ENCODE measurements at places on chromosomes 16 and 17.

DNA sequence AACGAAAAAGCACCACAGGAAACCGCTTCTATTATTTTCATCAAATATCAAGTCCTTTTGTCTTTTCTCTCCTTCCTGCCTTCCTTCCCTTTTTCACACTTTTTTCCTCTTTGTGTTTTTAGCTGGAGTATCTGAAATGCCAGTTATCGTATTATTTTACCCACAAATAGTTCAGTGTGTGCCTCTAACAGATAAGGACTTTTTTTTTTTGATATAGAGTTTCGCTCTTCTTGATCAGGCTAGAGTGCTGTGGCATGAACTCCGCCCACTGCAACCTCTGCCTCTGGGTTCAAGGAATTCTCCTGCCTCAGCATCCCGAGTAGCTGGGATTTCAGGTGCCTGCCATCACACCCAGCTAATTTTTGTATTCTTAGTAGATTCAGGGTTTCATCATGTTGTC, 10.7 kb downstream of the DNAAF1 start:
- DNase-seq, result no peak

DNA sequence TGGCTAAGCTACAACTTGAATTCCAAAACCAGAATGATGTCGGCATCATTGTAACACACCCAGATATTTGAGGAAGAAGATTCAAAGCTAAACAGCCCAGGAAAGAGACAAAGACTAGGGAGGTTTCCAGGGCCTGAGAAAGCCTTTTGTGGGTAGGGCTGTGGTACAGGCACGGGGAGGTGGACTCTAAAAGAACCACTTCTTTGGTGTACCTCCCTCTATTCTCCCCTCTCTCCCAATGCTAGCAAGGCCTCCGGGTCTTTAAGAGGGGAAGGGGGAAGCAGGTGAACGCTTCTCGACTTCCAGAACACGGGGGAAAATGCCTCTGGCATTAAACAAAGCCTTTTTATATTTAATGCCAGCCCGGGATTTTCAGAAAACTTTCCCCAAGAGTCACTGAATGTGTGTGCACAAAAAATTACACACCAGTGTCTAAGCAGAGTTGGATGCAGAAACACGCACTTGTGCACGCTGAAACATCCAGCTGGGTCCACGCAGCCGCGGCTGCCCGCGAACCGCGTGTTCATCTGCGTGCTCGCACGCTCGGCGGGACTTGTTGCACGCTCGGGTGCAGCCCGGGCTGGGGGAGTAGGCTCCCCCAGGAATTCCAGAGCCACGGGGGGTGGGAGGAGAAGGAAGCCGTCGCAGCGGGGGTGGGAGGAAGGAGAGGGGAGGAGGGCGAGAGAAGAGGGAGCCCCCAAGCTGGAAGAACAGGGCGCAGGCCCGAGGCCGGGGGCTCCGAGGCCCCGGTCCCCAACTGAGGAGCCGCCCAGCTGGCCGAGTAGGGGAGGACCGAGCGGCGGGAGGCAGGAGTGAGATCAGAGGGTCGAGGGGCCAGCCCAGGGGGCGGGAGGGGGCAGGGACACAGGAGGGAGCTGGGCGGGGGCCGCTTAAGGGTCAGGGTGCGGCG, 20.1 kb upstream of the ZNF423 start:
- DNase-seq, result no peak

DNA sequence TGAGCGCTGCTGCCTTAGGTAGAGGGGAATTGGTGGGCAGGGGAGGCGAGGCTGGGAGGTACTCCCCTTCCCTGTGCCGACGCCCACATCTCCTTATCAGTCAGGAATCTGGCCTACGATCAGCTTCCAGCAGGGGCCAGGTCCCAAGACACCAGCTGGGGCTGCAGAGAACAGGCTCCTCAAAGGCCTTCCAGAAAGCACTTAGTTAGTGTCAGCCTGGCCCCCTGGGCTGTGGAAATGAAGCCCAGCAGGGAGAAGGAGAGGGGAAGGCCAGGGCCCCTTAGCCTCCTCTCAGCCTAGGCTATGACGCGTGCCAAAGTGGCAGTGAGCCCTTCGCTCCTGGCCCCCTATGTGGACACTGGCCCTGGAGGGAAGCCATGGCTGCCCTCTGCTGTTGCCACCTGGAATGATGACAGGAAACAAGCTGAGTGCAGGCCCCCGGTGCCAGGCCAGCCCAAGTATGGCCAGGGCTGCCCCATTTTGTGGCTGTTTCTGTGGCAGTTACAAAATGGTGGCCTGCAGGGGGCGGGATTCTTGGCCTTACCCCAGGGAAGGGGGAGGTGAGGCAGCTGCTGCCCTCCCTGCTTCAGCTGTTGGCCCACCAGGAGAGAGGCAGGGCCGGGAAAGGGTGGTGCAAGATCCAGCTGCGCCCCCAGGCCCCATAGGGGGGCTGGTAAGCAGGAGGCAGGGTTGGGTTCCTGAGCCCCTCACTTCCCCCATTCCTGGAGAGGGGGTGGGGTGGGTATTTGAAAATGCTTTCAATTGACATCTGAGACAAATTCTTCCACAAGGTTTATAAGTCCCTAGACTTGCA, 11.3 kb downstream of the TBX4 start:
- no peak for DNase-seq

- no peak for DNase-seq
These were observed 13.3 kb upstream of the CNEP1R1 start for GRCh38 chr16:50011707-50012106.
